ENCODE measurements at places on chromosomes 5 and 9.
A peak's percentile ranks its signal among the peaks of the same experiment; 100 is the strongest.

GRCh38 chr5:107286447-107287098 is 384.2 kb downstream of the EFNA5 start:
- DNase-seq, result no peak

GRCh38 chr9:120531683-120532300 is 48.2 kb downstream of the CDK5RAP2 start:
- DNase-seq, result peak; percentile 3

GRCh38 chr5:13250464-13251291 is 693.8 kb downstream of the DNAH5 start:
- DNase-seq, result no peak

- no peak for DNase-seq
Observed at GRCh38 chr5:150619359-150620230, 20.9 kb upstream of the SYNPO start.

GRCh38 chr5:54551926-54552325 is 34.4 kb downstream of the SNX18 start:
- peak; percentile 48 for DNase-seq

DNA sequence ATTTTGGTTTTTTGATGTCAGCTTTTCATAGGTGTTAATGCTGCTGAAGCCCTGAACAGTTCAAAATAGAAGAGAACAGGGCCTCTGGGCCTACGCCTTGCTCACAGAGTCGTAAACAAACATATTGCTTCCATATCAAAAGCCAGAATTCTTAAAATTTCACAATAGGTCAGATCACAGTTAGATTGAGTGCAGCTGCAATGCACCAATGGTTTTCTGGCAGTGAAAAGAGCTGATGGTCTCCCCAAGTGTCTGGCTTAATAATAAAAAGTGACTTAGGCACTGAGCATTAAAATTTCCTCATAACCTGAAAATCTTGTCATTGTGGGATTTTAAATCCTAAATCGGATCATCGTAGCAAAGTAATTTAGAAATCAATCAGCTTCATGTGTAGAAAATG is 493.0 kb downstream of the CAAP1 start:
- no peak for DNase-seq

DNA sequence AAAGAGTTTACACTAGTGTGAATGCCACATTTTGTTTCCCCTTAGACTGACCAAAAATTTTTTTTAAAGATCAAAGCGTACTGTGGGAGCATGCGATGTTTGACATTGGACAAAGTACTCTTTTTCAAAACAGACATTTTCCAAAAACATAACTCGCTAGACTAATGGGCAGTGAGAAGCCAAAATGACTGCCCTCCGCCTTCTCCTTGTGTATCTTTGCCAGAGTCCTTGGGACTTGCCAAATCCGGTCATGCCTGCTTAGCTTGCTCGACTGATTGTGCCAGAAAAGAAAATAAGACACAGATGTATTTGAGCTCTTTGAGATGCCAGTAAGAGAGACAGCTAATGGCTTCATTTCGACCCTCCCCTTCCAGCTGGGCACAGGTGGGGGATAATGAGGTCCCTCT is 157.5 kb downstream of the MAPKAP1 start:
- DNase-seq, result no peak

- no peak for DNase-seq
Observed at GRCh38 chr5:152380415-152381123, 24.5 kb downstream of the NMUR2 start.

DNA sequence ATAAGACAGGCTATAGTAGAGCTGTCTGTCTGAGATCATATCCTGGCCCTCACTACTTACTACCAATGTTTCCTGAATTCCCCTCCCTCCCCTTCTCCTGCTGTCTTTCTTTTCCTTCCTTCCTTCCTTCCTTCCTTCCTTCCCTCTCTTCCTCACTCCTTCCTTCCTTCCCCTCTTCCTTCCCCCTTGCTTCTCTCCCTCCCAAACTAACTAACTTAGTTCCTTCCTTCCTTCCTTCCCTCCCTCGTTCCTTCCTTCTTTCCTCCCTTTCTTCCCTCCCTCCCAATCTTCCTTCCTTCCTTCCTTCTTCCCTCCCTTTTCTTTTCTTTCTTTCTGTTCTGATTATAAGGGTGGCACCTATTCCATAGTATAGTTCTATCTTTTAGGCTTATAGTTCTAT is 150.0 kb upstream of the GDNF start:
- DNase-seq, result no peak

- DNase-seq, result no peak
Observed at GRCh38 chr5:957748-958485, 50.7 kb upstream of the NKD2 start.

- DNase-seq, result no peak
Observed at GRCh38 chr5:921456-922435, 29.1 kb downstream of the TRIP13 start.

GRCh38 chr5:150675069-150675468 is 14.0 kb downstream of the MYOZ3 start:
- DNase-seq, result no peak

GRCh38 chr5:33509036-33509435 is 68.3 kb downstream of the TARS1 start:
- DNase-seq, result no peak

DNA sequence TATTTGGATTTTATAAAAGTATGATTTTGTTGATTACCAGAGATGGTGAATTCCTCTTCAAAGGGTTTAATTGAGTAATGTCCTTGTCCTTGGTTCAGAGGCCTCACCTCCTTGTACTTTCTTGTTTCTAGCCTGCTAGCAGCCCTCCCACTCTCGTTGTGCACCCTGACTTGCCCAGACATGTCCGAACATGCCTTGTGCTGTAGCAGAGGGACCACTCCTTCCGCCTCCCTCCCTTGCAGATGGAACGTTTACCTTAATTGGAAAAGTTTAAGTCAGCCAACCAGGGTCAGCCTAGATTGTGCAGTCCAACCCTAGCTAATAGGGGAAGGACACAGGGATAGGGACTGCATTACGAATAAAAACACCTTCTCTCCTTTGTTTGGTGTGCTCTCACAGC is 406.9 kb upstream of the NMUR2 start:
- DNase-seq, result no peak

GRCh38 chr9:14314929-14315874 is 1.3 kb upstream of the NFIB start:
- peak; percentile 89 for DNase-seq

GRCh38 chr9:95425910-95426551 is 90.7 kb downstream of the PTCH1 start:
- DNase-seq, result no peak

GRCh38 chr5:141180313-141180712 is 1.9 kb upstream of the PCDHB16 start:
- no peak for DNase-seq

DNA sequence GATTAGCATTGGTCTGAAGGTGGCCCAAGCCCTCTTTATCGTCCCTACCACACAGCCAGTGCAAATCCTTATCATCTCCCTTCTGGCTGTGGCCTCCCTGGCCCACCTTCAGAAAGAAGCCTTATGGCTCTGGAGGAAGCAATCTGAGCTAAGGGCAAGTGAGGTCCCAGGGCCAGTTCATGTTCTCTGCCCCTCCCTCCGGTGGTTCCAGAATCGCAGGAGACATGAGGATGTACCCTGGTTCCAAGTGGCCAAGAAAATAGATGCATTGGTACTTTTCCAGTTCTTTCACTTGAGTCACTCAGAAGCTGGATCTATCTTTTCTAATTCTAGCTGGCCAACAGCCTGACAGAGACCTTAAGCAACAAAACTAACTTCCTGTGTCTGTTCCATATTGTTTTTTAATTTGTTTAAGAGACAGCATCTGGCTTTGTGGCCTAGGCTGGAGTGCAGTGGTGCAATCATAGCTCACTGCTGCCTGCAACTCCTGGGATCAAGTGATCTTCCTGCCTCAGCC is 60.7 kb downstream of the LHFPL2 start:
- DNase-seq, result no peak

- DNase-seq, result no peak
Observed at GRCh38 chr9:107842530-107842929, 353.0 kb upstream of the KLF4 start.

DNA sequence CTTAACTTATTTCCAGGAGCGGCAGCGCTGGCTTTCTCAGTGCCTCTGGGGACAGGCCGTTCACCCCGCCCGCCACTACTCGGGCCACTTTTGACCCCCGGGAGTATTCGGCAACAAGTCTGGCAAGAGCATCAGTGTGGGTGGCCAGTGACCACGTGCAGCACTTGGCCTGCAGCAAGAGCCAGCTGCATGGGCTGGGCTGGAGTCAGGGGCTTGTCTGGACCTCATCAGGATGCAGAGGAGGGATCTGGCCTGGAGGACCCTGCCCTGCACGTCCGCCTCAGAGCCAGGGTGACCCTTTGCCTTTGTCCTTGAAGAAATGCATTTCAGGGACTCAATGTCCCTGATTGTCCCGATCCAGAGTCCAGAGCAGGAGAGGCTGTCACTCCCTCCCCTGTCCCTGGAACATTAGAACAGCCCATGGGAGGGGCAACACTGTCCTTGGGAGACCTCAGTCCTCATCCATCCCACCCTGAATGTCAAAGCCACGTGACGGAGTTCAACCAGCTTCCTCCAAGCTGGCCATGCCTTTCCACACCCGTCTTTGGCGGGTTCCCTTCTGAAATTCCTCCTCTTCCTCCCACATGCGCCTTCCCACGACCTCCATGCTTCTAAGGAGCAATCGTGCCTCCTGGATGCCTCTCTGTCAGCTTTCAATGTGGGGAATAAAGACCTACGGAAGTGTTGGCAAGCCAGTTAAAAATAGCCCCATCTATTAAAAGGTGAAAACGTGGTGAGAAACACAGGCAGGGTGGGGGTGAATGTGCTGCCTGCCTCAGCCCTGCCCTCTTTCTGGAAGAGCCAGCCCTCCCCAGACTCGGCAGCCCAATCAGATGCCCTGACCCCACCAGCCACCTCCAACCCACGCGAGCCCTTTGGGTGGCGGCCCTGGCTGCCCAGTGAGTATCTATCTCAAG is 99.0 kb downstream of the OLFM1 start:
- DNase-seq, result no peak

- DNase-seq, result no peak
Observed at GRCh38 chr5:73338256-73339050, 110.1 kb downstream of the FOXD1 start.

GRCh38 chr5:99061299-99061698 is 132.5 kb upstream of the CHD1 start:
- DNase-seq, result no peak

DNA sequence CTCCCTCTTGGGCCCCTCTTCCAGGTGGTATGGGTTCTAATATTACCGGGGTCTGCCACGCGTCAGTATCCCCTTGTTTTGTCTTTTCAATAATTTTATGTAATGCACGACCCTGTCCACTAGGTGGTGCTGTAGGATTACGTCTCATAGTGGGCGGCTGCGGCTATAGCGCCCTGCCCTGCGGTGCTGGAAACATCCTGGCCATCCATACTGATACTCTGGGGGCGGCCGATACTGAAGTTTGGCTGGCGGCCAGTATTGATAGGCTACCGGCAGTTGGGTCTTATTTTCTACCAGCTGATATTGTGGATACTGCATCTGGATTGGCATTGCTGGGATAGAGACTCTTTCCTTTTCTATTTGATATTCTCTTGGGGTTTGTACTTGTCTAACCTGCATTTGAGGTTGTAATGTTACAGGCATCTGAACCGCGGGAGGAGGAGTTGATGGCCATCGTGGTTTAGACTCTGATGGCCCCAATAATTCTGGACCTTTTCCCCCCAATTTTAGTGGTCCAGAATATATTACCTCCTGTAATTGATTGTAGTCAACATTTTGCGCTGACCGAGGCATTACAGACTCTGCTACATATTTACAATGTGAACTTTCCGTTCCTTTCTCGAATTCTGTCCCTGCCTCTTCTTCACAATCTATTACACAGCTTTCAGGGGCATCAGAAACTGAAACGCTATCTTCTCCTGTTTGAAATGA is 3.3 kb upstream of the TMEM141 start:
- peak; percentile 65 for DNase-seq

DNA sequence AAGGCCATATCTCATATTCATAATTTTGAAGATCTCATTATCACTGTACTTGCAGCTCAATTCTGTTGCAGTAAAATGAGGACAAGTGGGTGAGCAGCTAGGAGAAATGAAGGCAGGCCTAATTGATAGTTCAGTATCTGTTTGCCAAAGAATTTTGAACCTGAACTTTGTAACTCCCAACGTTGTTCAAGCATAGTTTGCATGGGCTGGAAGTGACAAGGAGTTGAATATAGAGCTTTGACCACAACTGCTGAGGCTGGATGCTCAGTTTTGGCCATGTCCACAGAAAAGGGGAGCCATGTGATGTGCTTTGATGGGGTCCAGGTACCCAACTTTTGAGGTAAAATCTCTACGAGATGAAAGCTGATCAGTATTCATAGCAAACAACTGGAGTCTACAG is 177.5 kb downstream of the NXNL2 start:
- no peak for DNase-seq

- no peak for DNase-seq
Observed at GRCh38 chr9:97531888-97532376, 30.5 kb downstream of the TMOD1 start.

DNA sequence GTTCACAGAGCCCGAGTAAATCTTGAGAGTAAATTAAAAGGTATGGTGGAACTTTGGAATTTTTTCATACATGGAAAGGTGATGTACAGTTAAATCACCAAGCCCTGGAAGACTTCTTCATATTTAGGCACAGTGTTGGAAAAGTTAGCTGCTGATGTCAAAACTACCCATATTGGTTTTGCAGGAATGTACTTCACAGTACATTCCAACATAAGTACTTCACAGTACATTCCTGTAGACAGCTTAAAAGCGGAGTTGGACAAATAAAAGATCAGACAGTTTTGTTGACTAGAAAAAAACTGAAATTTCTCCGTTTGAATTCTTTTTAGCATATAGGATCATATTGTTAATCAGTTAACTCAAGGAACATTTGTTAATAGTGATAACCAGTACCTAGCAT is 1.8 kb downstream of the RANBP17 start:
- no peak for DNase-seq

GRCh38 chr9:15372455-15372854 is 50.2 kb upstream of the SNAPC3 start:
- DNase-seq, result no peak

DNA sequence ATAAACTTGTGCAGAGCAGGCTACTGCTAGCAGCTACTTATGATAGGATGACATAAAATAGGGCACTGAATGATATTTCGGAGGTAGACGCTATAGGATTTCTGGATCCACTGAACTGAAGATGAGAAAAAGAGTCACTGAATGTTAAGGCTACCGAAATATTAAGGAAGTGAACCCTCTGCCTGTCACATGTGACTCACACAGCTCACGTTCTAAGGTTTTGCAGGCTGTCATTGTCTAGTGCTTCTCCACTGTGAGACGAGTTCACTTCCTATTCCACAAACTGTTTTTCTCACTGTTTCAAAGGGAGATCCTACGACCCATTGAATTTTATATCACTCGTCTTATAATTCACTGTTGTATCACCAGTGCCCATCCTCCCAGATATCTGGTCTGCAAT is 100.8 kb downstream of the CTNND2 start:
- DNase-seq, result no peak

DNA sequence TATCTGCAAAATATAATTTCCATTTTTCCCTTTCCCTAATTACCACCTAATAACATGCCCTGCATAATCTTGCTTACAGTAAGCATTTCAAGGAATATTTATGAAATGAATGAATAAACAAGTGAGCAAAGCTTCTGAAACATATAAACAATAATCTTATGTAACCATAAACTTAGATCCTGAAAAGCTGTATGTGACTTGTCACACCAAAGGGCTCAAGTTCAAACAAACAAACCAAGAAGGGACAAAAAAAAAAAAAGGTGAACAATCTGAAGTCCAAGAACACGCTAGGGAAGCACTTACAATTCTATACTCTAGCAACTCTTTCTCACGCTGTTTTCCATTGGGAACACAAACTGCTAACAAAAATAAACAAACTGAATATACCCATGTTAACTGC is 36.3 kb downstream of the PLPP1 start:
- no peak for DNase-seq

- peak; percentile 34 for DNase-seq
Observed at GRCh38 chr9:69548681-69549080, 123.5 kb downstream of the APBA1 start.

GRCh38 chr5:178058321-178059012 is 54.9 kb upstream of the N4BP3 start:
- no peak for DNase-seq

Data from hippocampal formation (tissue), 2 donors.